Stimulated activated CD8-positive, alpha-beta memory T cell treated with anti-CD3 and anti-CD28 coated beads, Interleukin-4, amount 100 ng/mL, for 1 hour (primary cell): ENCODE measurements at places on chromosomes 7 and 10.

GRCh38 chr7:33940503-33940902 lies 35.2 kb downstream of the BMPER start:
- no peak for DNase-seq

GRCh38 chr7:27031289-27032172 lies 64.3 kb downstream of the HOXA1 start:
- DNase-seq = no peak

DNA sequence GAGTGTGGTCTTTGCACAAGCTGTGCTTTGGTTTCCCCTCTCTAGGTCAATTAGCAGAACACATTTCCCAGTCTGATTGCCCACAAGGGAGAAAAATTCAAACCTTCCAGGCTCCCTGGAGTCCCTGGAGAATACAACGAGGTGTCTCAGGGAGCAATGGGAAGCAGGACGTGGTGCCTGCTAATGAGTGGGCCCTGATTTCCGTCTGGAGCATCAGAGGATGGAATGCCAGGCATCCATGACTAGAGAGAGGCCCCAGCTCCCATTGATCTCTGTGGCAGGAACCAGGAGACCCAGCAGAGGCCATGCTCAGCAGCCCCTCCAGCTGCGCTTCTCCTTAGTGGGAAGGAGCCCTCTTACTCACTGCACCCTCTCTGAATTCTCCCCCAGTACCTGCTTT lies 33.2 kb upstream of the TLX1 start:
- DNase-seq = no peak

DNA sequence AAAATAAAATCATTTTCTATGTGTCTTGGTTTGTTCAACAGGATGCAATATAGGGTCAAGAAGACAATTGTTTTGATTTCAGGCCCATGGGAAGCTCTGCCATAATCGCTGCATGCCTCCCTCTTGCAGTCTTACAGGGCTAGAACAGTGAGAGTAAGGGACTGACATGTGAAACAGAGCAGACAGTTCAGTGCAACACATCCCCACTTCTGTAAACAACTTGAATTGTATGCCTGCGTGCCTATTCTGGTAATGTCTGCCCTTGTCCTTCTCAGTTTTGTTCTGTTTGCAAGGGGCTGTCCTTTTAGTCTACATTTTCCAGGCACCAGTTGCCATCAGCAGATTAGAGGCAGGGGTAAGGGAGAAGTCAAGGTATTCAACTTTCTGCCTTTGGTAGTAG lies 34.8 kb upstream of the GPR37 start:
- DNase-seq = no peak

GRCh38 chr10:92688927-92689662 lies 660 bp upstream of the HHEX start:
- DNase-seq = no peak

DNA sequence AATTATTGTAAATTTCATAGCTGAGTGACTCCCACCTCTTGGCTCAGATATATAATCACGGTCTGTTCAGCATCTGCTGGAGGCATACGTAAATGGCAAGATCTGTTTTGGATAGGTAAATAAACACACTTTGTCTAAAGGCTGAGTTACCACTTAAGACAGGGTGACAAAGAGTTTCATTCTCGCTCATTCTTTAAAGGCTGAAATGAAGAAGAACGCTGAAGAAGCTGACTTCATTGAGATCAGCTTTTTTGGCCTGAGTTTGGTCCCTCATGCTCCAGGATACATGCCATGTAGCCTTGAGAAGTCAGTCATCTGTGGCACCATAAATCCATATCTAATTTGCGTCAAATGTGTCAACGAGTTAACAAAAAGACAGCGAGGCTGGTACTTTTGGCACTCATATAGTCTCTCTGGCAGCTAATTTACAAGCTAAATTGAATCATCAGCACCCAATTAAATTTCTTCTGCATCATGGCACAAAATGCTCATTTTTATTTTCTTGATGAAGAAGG lies 309.9 kb downstream of the GPAM start:
- no peak for DNase-seq

DNA sequence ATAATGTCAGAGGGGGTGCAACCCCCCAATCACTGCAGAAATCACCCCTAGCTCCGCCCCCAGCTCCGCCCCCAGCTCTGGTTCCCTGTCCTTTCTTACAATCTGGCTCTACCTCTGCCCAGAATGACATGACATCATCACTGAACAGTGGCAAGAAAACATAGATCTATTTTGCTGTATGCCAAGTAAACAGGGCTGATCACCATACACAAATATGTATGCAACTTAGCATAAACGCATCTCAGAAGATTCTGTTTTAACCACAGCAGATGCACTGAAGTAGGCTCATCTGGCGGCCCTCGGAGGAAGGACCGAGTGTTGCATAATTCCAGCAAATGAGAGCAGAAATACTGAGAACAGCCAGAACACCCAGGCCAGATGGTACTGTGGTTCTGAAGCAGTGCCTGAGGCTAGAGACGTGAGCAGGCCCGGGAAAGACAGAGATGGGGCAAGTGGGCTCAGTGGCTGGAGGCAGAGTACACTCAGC lies 293.3 kb upstream of the KLF14 start:
- DNase-seq = no peak
